ENCODE measurements at places on chromosomes 4 and X.

DNA sequence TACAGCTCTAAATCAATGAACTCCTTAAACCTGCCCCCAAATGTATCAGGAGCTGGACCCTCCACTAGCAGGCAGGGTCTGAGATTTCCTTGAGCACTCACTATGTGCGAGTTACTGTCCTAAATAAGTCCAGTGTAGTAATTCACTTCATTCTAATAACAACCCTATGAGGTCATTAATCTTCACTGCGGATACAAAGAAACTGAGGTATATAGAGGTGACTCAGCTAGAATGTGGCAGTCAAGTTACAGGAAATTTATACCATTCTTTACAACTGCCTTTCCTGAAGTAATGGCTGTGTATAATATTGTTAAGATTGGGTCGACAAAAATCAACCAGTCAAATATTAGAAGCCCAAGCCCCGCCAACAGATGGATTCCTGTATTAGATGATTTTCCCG, 473.9 kb upstream of the FTHL17 start:
- DNase-seq: no peak

DNA sequence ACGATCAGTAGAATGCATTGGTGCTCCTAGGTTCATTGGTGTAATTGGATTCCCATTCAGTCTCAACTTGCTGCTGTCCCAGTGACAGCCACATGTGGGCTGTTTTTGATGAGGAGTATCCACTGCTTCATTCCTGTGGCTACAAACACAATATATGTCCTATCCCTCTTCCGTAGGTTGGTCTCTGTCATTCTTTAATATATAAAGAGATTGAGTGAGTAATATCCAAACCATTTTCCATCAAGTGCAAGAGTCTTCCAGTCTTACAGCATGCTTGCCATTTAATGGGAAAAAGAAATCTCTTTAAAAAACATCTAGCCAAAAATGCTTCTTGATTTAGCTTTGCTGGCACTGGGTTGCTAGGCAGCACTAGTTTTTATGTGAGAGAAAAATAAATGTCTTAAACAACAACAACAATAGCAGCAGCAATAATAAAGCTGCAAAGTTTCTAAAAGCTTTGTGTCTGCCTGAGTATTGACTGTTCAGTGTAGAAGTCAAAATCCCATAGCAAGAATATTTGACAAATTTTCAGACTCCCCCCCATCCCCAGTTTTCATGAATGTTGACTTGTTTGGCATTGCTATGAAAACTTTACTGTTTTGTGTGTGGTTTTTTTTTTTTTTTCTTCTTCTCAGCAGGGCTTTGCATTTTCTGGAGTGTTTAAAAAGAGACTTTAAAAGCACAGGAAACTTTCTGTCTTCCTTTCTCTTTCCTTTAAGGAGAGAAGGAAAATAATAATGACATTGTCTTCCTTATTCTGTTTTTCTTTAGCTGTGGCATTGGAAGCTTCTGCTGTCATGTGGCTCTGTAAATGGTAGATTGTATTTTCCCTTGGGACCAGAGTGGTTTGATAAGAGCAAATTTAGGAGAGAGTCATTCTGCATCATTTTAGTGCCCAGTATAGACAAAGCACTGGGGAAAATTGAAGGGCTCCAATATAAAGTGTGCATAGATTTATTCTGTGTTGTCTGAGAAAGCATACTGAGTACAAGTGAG, 244.3 kb downstream of the ARHGAP10 start:
- no peak for DNase-seq

DNA sequence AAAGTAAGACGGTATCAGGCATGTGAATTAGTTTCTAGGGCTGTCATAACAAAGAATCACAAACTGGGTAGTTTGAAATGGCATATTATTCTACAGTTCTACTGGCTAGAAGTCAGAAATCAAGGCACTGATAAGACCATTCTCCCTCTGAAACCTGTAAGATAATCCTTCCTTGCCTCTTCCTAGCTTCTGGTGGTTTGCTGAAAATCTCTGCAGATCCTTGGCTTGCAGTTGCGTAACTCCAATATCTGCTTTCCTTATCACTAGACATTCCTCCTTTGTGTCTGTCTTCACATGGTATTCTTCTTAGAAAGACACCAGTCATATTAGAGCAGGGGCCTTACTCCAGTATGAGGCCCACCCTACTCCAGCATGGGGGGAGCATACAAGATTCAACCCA, 19.6 kb upstream of the LCORL start:
- no peak for DNase-seq

DNA sequence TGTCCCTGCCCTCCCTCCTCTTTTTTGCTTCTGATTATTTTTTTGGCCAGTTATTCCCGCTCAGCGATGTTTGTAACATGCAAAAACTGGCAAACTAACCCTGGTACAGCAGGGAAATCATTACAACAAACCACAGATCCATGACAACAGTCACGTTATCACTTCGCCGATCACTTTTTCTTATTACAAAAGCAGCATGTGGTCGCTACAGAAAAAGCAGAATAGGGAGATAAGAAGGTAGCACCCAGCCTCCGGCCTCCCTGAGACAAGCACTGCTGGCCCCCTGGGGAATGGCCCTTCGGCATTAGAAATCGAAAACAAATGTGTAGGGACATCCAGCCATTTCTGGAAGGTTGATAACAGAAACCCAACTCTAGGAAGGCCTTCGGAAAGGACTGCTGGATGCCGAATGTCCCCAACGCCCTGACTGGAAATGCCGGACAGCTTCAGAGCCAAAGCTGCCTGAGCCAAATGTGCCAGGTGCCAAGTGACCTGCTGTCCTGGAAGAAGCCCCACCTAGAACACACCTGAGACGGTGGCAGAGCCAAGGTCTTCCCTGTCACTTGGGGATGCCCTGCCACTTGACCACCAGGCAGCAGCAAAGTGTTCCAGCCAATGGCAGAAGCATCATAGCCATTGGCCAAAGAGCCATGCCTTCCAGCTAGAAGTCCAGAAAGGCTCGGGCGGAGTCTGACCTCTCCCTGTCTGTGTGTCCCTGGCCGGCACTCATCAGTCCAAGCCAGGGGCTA, 2.9 kb downstream of the IDH3G start:
- no peak for DNase-seq
